ENCODE measurements at places on chromosomes 7 and 10.

DNA sequence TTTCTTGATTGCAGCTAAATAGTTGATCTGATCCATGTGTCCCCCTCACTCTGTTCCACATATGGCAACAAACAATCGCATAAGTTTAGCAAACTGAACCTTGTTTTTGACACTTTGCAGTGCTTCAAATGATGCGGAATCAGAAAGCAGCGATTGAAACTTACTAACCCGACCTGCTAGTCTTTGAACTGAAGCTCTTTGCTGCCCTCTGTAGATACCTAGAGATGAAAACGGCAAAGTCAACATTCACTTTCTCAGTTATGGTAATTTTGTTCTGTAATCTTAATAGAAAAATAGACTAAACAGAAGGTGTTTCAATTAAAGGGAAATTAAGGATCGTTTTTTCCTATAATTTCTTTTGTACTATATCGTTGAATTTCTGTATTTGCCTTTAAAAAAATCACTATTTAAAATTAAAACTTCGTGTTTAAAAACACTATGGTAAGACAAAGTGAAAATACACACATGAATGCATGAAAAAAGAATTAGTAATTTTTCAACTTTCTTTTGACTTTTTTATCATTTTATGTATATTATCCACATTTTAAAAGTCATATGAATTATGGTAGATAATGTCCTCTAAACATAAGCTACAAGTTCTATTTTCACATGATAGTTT lies 276.5 kb downstream of the MAGI2 start:
- DNase-seq, result peak; percentile 23

GRCh38 chr7:127702052-127702652 lies 50.2 kb downstream of the SND1 start:
- DNase-seq, result no peak

GRCh38 chr7:50684011-50684712 lies 98.5 kb downstream of the GRB10 start:
- no peak for DNase-seq

GRCh38 chr7:72706521-72706920 lies 121.5 kb downstream of the TYW1B start:
- no peak for DNase-seq

DNA sequence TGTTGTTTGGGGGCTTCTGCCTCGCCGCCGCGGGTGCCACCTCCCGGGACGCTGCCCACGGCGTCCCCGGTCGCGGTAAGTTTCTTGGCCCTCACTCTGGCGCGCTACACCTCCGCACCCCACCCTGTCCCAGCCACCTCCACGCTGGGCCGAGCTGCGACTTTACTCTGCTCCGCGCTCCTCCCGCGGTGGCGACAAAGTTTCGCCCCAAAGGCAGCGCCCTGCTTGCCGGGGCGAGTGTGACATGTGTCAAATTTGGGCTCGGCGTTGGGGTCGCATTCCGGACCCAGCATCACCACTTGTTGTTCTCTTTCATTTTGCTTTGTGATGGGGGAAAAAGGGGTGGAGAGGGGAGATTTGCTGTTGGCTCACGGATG lies 167.7 kb upstream of the PPP1R3A start:
- no peak for DNase-seq

Measured in activated CD4-positive, alpha-beta T cell treated with anti-CD3 and anti-CD28 coated beads, Interleukin-10, Interleukin-2, amounts not matched to agents 100 ng/mL and 50 ng/mL, durations not matched to agents 16 hours and 8 hours (primary cell).